ENCODE measurements at places on chromosomes 5 and 9.

DNA sequence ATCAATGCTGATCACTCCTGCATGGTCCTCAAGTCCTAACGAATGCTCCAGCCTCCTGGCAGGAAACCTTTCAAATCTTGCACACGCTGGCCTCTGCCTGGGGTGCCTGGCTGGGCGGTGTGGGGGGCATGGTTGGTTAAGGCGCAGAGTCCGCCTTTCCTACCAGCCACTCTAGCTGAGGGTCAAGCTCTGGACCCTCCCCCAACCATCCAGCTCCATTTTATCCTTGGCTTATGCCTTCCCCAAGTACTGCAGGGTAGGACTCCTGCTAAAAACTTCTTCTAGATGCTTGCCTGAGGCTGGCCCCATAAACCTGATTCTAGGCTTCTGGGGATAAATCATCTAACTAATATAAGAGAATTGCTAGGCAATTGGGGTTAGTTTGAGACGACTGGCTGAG is 808 bp upstream of the MVB12B start:
- DNase-seq, result no peak

DNA sequence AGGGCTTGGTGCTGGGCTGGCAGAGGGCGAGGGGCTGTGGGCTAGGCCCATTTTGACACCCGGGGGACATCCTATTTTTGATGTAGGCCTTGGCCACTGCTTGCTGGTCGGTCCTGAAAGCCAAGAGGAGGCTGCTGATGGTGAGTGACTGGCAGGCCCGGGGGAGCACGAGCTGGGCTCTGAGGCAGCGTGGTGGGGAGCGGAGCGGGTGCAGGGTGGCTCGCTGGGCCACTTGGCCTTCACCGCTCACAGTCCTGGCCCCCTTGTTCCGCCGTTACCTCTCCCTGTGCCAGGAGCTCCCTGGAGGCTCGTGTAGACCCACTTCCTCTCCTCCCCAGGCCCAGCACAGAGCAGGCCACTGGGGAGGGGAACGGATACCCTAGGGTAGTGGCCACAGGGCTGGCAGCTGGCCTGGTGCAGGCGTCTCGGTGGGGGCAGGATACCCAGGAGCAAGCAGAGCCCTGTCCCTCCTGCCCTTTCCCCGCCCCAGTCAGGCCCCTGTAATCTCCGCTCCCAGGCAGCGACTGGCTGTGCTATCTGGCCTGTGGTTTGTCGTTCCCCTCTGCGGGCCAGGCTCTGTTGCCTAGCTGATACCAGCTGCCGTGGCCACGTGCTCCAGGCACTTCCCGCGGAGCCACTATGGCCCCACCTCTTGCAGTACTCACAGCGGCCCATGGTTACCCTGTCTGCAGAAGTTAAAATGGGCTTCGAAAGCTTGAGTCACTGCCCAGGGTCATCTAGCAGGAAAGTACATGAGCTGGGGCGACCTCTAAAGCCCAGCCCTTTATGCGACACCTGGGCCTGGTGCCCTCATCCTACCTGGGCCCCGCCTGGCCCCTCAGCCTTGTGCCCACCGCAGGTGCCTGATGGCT is 11.7 kb upstream of the DOLPP1 start:
- no peak for DNase-seq

DNA sequence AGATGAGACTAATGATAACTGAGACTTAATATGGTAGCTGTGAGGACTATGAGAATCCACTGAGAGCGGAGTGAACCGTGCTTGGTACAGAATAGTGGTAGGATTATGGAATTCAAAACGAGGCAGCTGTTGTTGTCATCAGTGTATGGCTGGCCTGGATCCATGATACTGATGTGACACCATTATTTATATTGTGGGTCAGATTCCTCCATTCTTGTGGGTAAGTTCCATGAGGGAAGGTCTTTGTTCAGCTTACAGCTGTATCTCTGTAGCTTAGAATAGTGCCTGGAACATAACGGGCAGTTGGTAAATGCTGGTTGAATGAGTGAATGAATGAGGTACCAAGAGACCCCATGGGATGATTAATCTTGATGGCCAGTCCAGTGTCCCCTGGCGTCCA is 61.8 kb downstream of the ACER2 start:
- DNase-seq, result no peak

DNA sequence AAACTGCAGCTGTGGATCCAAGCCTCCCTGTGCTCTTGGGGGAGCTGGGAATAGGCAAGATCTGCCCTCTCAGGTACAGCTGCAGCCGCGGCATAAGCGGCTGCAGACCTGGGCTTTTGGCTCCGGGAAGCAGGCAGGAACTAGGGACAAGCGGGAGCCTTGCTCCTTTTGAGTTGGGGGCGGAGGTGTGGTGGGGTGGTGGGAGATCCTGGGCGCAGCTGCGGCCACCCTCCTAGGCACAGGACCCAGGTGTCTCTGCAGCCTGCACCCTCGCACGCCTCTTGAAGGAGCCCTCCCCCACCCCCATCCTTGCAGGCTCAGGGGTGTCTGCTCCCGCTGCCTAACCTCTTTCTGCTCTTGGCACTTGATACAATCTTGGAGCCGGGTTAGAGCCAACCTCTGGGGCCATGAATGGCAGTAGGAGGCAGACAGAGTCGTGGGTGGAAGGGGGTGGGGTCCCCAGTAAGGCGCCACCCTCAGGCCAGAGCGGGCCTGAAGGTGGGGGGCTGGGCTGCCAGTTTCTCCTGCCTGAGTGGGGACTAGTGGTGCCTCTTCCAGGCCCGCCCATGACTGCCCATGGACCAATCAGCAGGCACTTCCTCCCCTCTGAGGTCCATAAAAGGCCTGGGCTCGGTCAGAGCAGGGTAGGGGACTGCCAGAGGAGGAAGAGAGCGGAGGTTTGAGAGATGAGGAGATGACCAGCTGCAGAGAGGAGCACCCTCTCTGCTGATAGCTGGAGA is 267.6 kb upstream of the TNC start:
- no peak for DNase-seq

DNA sequence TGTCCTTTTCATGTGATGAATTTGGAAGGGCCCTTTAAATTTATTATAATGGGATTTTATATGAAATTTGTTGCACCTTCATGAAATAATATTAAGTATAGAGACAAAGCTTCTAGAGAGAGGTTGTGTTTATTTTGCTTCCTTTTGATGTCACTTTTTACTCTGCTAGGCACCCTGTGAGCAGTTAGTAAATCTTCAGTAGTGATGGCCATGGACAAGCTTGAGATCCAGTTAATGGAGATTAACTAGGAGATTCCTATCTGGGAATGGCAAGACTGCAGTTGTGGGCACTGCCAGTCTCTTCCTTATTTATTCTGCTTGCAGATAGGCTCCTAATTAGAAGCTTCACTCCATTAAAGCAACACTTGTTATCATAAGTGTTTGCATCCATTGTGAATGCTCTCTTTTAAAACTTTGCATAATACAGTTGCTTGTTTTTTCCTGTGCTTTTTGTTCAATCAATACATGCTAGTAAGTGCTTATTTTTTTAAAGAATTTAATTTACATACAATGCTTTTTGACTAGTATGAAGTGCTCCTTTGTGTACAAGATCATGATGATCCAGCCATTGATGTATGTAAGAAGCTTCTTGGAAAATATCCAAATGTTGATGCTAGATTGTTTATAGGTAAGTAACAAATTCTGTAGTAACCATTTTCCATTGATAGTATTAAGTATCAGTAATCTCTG is 25.9 kb downstream of the UGCG start:
- peak; percentile 43 for DNase-seq

GRCh38 chr5:1108865-1109174 is 3.0 kb downstream of the SLC12A7 start:
- DNase-seq, result no peak

DNA sequence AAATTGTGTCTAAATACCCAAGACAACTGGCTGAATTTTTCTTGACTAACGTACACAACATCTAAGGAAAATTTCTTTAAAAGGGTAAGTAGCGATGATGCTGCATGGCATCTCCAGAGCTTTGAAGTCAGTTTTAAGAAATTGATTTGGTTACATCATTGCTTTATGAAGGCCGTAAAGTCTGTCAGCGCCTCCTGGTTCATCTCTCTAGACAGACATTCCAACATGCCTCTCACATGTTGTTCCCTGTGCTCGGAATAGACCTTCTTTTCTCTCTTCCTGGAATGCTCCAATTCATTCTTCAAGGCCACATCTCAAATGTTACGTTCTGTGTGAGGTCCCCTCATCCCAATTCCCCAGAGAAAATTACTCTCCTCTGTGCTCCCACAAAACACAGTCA is 108.7 kb upstream of the SSBP2 start:
- DNase-seq, result no peak

DNA sequence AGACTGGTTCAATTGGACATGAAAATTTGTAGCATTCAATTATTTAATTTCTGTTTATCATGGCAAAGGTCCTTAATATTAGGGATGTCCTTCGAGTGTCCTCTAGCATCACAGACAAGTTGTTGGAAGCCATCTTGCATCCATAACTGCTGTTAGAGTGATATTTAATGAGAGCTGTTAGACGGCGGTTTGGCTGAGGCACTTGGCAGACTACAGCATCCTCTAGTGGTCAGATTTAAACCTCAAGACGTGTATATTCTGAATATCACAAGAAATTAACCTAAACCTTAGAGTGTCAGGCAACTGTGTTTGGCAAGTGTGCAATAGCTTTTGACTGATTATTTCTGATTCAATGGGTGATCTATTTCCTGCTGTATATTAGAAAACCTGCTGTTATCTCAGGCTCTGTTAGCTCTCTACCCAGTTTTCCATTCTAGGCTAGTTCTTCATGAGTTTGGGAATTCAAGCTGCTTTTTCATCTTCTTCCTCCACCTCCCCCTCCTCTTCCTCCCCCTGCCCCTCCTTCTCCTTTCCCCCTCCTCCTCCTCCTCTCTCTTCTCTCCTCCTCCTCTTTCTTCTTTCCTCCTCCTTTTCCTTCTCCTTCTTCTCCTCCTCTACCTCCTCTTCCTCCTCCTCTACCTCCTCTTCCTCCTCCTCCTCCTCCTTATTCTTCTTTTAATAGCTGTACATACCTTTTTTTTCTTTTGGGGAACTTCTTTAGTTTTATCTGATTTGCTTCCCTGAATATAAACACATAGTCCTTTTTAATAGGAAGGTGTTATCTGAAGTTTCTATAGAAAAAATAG is 8.6 kb downstream of the SPINK1 start:
- peak; percentile 44 for DNase-seq

GRCh38 chr9:128764361-128764760 is 7.4 kb downstream of the ZER1 start:
- no peak for DNase-seq

GRCh38 chr5:31273631-31274378 is 80.3 kb downstream of the CDH6 start:
- DNase-seq, result no peak

DNA sequence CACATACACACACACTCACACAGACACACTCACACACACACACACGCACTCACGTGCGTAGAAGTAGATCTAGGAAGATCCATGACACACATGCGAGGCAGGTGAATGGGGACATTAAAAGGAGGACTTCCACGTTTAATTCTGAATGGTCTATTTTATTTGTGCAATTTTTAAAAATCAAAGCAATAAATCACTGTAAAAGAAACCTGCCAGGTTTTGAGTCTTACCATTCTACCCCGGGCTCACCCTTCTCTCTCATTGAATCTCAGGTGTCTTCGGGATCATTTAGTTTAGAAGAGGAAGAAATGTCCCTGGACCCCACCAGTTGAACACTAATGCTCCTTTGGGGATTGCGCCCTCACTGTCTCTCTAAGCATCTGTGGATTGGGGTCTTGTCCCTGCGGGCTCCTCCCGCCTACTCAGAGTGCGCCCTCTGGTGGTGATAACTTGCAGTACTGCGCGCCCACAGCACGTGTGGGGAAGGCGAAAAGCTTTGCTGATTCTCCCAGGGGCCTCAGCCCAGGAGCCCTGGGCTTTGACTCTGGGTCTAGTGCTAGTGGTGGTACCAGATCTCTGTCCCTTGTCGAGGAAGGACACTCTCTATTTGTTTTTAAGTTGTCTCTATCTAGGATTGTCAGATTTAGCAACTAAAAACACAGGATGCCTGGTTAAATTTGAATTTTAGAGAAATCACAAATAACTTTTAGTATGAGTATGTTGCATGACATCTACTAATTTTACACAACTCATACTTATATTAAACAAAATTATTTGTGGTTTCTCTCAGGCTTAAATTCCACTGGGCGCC is 34.8 kb downstream of the BOD1 start:
- no peak for DNase-seq

DNA sequence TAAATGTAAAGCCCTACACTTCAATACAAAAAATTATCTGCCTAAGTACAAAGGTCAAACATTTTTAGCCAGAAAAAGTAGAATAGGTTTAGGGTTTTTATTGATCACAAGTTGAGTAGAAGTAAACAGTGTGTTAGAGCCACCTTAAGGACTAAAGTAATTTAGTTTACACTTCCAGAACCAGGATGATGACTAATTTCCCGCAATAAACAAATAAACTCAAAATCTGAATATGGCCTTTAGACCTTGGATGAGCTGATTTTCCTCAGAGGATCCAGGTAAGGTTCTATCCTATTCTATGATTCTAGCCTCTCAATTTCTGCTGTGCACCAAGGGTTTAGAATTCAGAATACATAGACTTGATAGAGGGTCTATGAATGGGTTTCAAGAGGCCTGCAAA is 179.4 kb upstream of the TBCA start:
- no peak for DNase-seq

GRCh38 chr9:14348373-14349145 is 34.6 kb upstream of the NFIB start:
- no peak for DNase-seq

GRCh38 chr5:102866237-102866600 is 111.1 kb downstream of the PAM start:
- DNase-seq, result no peak

DNA sequence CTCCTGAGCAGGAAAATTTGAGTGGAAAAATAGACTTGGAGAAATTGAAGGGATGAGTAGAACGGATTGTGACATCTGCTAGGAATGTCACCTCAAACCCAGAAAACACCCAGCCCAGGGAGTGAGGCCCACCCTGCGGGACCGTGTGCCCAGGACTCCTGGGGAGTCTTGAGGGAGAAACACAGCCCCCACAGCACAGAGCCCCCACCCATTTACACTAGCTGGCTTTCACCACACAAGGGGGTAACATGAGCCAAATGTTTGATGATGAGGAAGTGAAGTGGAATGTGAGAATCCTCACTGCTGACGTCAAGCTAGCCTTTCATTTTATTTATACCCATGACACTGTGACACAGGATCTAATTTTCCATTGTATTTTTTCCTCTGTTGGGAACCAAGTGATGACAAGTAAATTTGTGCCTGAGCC is 42.8 kb upstream of the PDE8B start:
- DNase-seq, result no peak

GRCh38 chr5:136516637-136517036 is 151.3 kb upstream of the TRPC7 start:
- DNase-seq, result no peak

DNA sequence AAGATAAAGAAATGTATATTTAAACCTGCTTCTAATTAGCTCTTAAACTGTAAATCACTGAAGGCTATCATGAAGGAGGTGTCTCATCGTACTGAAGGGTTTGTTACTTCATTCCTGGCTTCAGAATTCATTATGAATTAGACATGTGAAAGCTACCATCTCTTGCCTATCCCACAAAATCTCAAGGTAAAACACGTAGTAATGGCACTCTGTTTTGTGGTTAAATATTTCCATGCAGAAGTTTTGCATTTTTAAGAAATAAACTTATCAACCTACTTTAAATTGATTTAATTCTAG is 490.7 kb upstream of the NUDT12 start:
- DNase-seq, result no peak

All from LNCaP clone FGC (cell line).